ENCODE measurements at places on chromosomes 12 and 14.

GRCh38 chr12:66061557-66062289 lies 68.8 kb downstream of the LLPH start:
- DNase-seq: no peak

- no peak for DNase-seq
These were observed 17.0 kb upstream of the WNT5B start for GRCh38 chr12:1611803-1612572.

DNA sequence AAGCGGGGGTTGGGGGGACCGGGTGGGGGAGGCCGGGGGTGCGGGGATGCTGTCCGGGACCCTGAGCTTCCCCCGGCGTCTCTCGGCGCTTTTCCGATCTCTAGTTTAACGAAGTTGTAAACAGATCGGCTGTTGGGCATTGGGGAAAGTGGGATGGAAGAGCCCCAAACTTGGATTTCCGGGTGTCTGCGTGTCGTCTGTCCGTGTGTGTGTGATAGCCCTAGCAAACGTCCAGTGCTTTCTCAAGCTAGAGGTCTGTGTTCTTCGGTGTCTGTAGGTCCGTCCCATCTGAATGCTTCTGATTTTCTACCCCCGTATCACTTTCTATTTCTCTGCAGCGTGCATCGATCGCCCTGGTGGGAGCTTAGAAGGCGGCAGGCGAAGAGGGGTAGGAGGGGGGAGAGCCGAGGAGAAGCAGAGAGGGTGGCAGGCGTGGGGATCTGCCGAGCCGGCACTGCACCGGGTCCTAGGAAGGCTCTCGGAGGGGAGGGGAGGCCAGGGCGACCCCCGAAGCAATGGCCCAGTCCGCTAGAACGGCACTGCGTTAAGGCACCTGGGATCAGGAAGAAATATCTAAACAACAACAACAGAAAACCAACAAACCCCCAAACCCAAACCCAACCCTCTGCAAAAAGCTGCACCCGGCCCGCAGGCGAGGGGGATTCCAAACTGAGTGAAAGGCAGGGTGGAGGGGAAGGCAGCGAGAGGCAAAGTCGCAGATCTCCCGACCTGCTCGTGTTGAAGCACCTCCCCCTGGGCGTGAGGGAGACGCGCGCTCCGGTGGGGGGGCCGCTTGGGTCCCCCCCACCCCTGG lies 1.0 kb downstream of the KCNA1 start:
- DNase-seq: no peak

DNA sequence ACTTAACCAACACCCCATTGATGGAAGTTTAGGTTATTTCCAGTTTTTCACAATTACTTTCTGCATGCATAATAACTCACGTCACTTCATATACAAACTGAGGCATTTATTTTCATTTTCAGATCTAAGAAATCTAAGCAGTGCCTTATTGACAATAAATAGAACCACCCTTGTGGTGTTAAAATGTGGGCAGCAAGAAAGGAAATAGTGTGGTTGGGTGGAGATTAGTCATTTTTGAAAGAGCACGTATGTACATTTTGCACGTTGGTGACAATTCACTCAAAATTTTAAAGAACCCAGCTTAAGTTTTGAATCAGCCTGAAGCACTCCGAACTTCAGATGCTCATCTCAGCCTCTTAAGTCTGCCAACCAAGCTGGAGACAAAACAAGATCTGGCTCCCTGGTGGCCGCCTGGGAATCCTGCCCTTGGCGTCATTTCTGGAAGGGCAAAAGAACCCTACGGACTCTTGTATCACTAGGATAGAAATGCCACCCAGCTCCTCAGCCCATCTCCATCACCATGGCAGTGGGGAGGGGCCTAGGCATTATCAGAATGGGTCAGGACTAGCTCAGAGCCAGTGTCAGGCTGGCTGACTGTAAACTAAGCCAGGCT lies 89.5 kb upstream of the BCL2L14 start:
- DNase-seq: no peak

- no peak for DNase-seq
These were observed 36.6 kb upstream of the AMN start for GRCh38 chr14:102885737-102886447.

GRCh38 chr12:75747572-75748021 lies 236.2 kb upstream of the KRR1 start:
- DNase-seq: no peak

DNA sequence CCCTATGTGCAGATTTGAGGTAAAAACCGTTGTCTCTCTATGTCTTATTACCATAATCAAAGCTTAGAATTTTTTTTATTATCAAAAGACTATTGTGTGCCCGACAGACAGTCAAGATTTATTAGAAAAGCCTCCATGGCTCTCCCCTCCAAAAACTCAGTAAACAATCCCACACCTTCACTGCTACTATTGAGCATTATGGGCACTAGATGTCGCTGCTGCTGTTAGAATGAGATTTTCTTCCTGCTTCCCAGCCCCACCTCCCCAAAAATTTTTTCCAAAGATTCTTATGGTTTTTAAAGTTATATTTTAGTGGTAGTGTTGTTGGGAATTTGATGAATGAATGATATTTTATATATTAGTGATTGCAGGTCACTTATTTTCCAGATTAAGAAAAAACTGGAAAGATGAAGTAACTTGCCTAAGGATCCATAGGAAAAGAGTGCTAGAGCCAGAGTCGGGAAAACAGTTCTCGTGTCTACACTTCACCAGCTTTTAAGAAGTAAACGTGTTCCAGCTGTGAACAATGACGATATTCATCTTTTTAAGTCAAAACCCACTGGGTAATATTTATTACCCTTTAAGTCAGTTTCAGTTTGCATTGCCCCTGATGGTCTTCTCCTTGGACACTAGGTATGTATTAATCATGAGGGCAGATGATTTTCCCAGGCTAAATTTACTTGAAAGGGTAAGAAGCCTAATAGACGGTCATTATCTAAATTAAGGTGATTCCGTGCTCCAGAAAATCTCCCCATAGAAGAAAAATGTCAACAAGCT lies 12.2 kb upstream of the FOXG1 start:
- no peak for DNase-seq

GRCh38 chr14:100107236-100107635 lies 42.0 kb downstream of the EVL start:
- no peak for DNase-seq

- DNase-seq: no peak
These were observed 1.6 kb upstream of the SYNDIG1L start for GRCh38 chr14:74427651-74428050.

DNA sequence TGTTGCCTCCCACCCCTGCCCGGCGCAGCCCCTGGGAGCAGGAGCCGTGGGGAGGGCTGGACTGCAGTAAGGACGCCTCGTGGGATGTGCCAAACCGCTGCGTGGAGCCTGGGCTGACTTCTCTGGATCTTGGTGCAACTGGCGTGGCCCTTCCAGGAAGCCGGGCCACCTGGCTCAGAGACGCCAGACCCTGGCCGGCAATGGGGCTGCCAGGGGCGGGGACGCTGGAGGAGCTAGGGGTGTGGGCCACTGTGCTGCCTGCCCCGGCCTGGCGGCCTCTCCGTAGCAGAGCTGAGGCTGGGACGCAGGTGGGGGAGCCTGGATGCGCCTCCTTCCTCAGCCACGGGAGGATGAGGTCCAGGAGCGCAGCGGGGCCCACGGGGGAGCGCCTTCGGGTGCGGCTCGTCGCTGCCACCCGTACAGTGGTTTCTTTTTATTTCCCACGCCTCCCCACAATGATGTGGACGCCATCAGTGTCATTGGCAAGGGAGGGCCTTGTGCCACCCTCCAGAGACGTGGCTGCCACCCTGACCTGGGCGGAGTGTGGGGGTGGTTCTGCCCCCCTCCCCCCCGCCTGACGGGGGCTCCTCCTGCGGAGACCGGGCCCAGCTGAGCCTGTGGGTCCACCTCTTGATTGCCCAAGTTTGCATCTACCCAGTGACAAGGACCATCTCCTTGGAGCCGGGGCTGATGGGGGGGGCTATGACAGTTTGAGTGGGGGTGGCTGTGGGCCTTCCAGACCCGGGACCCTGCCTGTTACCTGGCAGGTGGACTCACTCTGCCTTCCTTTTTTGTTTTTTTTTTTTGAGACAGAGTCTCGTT lies 11.3 kb downstream of the DDX51 start:
- no peak for DNase-seq
